Hematopoietic multipotent progenitor cell (in vitro differentiated cells): ENCODE measurements at places on chromosomes 12 and 14. TPM values are rescaled to one million over a fixed set of nuclear protein-coding genes. Genes with fewer than 3 reads are reported as not detected.
A peak's percentile ranks its signal among the peaks of the same experiment; 100 is the strongest.

- no peak for DNase-seq
These were observed 204.6 kb upstream of the PLXNC1 start for GRCh38 chr12:93943780-93944179.

- DNase-seq: no peak
These were observed 74.3 kb downstream of the IGF1 start for GRCh38 chr12:102406033-102406584.

The P2RX2 gene
- total RNA-seq: not detected

The DBX2 gene
- not detected for total RNA-seq

DNA sequence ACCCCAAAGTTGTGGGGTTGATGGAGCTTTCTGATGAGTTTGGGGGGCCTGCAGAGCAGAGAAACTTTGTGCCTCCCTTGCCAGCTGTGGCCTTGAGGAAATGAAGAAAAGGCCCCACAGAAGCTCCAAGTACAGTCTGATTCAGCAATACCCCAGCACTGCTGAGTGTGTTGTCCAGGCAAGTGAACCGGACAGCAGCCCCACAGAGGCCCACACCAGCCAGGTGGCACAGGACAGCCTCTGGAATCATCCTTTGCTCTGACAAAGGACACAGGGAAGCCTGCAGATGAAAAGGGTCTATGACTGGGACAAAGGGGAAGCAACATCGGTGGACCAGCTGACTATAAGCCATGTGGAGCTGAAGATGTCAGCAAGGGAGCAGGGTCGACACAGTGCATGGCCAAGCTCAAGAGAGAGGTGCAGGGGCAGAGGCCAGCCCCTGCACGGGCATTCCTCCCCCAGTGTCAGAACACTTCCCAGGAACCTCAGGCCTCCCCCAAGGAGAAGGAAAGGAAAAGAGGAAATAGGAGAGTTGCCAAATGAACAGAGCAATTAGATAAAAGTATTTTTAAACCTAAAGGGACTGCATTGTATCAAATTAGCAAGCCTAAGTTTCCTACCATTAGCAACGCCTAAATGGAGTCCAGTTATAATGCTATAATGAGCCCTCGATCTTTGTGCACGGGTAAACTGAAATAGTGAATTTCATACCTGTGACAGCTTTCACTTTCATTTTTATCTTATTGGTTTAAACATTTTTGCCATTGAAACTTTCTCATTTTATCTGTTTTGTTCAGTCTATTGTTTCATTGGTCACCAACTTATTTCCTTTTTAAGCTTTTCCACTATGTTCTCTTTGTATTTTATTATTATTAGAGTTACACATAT lies 46.3 kb upstream of the PTGDR start:
- DNase-seq: peak; percentile 39
